Fibroblast of skin of scalp (primary cell): ENCODE measurements at places on chromosomes 3 and 15.

DNA sequence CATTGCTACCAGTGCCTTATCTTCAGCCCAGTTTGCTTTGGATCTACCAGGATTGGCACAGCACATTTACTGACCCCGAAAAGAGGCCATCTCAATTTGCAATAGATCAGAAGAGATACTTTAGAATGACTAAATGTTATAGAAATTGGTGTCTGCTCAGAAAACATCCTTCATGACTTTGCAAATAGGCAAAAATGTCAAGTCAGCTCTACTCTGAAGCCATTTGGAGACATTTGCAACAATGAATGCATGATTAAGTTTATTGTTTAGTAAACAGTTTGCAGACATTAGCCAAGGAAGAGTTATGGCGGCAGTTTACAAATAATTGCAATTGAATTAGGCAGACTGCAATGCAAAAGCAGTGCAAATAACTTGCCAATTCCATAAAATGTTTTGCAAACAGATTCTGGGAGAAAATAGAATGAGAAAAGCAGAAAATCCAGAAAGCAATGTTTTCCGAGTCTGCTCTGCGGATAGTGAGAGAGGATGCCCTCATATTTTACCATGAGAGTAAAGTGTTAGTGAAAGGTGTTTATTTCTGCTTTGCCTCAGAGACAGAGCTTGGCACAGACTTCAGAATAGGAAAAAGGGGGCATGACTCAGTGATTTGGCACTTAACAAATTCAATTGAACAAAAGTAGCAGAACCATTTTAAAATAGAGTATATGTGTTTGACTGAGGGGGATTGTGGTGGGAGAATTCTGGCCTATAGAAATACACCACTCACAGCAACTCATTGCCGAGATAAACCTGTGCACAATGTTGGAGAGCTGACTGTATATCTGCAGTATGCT is 334.9 kb upstream of the NR2F2 start:
- peak; percentile 18 for DNase-seq

- no peak for DNase-seq
Measured at GRCh38 chr3:62154457-62155148, 218.7 kb downstream of the FEZF2 start.

- peak; percentile 81 for DNase-seq
Measured at GRCh38 chr15:67076147-67076843, 10.9 kb downstream of the SMAD3 start.

GRCh38 chr15:37291920-37292319 is 191.6 kb upstream of the MEIS2 start:
- DNase-seq = peak; percentile 2

DNA sequence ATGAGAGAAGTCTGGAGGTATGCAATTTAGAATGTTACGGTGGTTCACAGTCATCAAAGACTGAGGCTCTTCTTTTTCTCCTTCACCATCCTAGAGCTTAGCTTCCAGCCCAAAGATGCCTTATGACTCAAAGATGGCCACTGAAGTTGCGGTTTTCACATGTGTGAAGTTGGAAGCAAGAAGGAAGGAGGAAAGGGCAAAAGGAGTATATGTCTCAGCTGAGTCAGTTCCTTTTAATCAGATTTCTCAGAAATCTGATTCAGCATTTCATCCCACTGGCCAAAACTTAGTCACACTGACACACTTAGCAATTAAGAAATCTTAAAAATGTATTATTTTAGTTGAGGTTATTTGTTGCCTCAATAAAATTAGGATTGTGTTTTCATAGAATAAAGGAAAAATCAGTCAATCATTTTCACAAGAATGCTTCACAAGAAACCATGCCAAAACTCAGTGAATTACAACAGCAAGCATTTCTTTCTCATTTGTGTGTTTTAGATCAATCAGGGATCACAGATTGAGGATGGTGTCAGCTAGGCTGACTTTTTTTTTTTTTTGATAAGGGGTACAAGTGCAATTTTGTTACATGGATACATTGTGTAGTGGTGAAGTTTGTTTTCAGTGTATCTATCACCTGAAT is 211.1 kb upstream of the GADL1 start:
- DNase-seq = peak; percentile 92

DNA sequence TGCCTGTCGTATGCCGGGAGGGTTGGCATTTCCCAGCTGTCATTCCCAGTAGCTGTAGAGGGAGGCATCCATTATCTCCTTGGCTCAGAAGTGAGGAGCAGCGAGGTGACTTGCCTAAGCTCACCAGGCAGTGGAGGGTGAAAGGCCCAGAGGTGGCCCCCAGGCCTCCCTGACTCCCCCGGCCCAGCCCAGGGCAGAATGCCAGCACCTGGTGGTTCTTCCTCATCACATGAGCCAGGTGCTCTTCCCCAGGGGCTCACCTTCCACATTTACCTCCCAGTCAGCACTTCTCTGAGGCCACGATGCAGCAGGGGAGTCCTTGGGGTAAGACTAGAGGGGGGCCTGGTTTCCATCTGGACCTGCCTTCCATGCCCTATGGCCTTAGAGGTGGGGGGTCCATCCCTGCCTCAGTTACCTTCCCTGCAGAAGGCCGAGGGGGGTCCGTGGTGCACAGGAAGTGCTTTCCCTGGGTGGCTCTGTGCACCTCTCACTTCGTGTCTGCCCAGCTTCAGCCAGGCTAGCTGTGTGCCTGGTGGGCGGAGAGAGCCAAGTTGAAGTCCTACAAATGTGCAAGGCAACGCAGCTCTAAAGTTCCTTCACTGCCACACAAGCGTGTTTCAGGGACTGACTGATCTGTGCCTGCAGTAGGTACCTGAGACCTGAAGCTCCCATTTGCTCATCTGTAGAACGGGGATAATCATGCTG is 70.3 kb upstream of the PLXNA1 start:
- no peak for DNase-seq

- DNase-seq = peak; percentile 49
Measured at GRCh38 chr3:139774560-139775302, 97.0 kb upstream of the NMNAT3 start.

- no peak for DNase-seq
Measured at GRCh38 chr15:94930960-94931359, 699.6 kb downstream of the MCTP2 start.

GRCh38 chr15:41258750-41259471 is 27.8 kb downstream of the CHP1 start:
- DNase-seq = no peak

DNA sequence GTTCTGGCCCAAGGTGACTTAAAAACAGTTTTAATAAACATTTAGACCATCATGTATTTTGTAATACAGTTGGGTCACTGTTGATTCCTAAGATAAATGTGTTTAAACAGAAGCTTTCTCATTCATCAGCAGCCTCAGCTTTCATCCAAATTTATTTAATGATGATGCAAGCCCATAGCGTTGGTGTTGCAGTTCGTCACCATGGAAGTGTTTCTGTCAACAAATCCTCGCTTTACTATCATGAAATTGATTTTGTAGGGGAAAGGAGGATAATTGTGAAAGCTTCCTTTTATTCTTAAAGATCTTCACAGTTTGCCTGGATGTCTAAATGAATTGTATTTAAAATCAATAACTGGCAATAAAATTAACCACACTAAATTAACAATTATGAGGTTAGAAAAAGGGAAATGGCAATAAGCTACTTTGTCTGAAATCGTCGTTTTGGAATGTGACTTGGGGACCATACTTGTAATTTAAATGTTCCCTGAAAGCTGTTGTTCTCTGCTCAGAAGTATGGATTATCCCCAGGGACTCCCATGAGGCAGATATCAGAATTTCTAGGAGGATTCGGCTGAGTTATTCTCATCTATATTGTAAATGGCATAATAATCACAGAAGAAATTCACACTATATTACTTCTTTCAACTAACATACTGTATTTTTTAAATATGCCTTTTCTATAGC is 29.0 kb downstream of the CMSS1 start:
- no peak for DNase-seq
